ENCODE measurements at places on chromosomes 5 and 9.
A peak's percentile ranks its signal among the peaks of the same experiment; 100 is the strongest.

DNA sequence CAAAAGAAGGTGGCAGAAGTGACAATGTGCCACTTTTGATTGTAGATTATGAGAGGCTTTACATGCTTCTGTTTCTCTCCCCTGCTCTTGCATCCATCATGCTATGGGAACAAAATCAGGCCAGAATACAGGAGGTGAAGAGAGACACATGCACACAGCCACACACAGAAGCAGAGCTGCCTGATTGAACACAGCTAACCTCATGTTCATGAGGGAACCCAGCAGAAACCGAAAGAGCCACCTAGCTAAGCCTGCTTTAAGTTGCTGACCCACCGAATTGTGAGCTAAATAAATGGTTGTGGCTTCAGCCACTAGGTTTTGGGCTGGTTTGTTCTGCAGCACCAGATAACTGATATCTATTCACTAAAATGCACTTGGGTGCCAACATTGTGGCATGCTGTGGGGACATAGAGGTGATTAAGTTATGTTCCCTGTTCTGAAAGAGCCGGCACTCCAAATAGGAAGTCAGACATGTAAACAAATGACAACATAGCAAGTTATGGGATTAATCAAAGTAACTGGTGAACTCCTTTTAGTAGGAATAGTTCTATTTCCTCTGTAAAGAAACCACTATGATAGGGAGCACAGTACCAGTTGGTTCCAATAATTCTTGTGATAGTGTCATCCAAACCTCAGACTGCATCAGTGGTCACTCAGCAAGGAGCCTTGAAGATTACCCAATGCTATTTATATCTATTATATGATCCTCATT, 93.6 kb upstream of the TNC start:
- DNase-seq: no peak

GRCh38 chr9:88828018-88828417, 163.2 kb upstream of the S1PR3 start:
- DNase-seq: no peak

DNA sequence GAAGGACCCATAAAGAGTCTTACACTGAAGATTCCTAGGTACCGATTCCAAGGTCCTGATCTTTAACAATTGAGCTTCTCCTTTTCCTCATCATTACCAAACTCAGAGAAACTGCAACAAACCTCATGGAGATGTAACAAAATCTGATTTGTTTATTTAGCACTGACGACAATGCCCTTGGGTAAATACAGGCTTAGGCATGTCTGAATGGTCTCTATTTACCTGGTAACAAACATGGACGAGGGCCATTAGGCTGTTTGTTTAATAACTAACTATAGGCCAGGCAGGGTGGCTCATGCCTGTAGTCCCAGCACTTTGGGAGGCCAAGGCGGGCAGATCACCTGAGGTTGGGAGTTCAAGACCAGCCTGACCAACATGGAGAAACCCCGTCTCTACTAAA, 333.3 kb downstream of the AGTPBP1 start:
- no peak for DNase-seq

DNA sequence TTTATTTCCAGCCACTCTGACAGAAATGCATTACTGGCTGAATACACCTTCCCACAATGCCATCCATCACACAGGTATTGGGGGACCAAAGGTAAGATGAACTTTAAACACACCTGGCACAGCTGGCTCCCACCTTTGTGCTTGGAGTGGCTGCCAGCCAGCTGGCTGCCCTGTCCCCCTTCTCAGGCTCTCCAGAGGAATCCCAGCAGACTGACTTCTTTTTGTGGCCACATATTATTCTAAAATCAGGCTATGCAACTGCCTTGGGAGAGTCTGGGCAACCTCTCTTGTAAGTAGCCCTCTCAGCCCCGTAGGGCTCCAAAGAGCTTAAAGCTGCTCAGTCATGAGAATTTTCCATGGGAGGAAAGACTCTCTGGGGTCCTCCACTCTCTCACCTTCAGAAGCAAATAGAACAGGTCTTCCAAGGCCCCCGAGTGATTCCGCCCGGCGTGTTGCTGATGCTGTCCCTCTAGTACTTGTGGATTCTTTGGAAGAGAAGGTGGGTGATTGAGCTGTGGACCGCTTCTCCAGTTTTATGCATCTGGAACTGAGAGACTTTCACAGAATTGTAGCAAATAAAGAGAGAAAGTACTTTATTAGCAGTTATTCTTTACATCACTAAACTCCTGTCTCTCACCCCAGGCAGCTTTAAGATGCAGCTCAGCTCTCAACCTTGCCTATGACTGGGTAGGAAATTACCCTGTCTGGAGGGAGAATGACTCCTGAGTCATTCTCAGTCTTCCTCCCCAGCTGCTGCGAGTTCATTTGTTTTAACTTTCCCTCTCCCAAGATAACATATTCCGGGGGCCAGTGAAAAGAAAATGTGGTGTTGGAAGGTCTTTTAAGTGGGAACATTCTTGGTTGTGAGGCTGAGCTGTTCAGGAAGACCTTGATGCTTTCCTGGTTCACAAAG, 159.4 kb upstream of the PITX1 start:
- no peak for DNase-seq

- no peak for DNase-seq
These were observed 19.2 kb downstream of the DOCK2 start for GRCh38 chr5:169656125-169656901.

GRCh38 chr9:88502552-88503034, 32.4 kb upstream of the NXNL2 start:
- no peak for DNase-seq

- no peak for DNase-seq
These were observed 129.2 kb upstream of the ADRA1B start for GRCh38 chr5:159786901-159787691.

DNA sequence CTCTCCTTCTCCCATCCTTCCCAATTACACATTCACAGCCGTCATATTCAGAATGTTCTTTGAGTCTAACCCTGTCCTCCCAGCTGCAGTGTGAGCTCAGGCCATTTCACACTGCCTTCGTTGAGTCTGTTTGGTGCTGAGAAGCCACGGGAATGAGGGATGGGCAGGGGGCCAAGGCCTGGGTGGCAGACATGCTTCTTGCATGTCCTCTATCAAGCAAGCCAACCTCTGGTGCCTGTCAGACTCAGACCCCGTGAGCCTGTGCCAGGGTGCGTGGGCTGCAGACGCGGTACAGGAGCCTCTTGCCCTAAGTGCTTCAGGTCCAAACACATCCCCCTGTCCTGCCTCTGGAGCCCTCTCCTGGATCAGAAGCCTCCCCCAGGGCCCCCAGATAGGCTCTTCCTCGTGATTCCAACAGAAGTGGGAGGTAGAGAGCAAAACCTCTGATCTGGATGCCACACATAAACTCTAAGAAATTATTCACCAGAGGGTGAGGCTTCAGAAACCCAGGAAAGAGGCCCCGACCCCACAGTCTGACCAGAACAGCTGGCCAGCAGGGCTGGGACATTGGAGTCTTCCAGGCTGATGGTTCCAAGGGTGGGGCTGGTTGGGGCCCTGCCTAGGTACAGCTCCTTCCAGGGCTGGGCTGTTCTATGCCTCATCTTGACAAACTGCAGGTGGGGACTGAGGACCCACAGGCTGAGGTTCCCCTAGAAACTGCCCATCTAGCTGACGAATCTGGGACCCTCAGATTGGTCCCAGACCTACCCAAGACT, 46.7 kb upstream of the CDKN2AIPNL start:
- DNase-seq: no peak

- DNase-seq: no peak
These were observed 57.4 kb downstream of the LHFPL2 start for GRCh38 chr5:78591138-78591612.

- DNase-seq: no peak
These were observed 136.7 kb upstream of the PJA2 start for GRCh38 chr5:109546461-109546860.

DNA sequence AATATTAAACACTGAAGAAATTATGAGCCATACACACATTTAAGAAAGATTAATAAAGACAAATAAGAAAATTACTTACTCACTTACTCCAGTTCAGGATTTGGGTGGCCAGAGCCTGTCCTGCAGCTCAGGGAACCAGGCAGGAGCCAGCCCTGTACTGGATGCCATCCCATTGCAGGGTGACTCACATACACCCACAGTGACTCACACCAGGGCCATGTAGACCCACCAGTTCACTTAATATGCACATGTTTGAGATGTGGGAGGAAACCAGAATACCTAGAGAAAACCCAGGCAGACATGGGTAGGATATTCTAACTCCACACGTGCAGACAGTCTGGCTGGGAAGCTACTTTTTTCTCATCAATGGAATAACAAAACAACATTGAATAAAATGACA, 49.6 kb upstream of the ADRB2 start:
- DNase-seq: no peak

DNA sequence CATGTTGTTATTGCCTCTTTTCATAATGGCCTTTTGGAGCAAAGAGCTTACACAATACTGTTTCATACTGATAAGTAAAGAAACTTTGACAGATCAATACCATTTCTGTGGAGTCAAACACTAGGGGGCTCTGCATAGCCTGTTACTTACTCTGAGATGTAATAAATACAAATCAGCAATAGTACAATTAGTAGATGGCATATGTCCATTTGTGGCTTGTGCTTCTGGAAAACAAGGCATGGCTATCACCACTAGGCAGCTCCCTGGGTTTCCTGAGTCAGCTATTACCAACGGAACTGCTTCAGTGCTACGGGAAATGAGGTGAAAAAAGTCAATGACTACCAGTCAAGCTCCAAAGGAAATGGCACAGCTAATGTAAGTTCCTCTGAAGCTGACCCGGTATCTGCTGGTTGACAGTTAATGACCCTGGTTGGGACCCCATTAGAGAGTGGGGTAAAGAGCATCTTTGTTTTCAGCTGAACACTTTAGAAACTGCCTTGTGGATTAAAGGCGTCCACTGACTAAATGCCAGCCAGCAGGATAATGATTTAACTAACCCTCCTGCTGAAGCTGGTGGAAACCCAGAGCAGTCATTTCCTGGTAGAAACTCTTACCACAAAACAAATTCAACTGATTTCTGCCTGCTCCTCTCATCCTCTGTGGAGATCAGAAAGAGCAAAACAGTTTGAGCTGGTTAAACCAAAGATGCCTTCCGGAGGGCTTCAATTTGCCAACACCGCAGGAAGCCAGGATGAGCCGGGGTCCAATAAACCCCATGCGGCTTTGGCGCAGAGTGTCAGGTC, 69.0 kb upstream of the FAM169A start:
- peak; percentile 38 for DNase-seq

DNA sequence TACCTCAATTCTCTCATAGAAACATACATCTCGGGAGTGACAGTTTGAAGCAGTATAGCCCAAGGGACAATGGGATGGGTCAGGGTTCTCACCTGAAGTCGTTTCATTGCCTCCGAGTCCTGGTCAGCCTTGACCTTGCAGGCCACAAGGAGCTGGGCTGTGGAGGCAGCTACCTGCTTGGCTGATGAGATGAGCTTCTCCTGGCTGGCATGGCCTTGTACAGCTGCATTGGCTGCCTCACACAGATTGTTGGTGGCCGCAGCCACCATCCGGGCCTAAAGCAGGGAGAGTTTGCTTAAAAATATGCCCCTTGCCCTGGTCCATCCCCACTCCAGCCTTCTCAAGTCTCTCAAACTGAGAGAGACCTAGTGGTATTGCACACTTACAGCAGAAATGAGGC, 8.5 kb upstream of the TPM2 start:
- no peak for DNase-seq

- no peak for DNase-seq
These were observed 358.3 kb upstream of the IRX1 start for GRCh38 chr5:3237276-3237868.

- DNase-seq: no peak
These were observed 5.3 kb upstream of the GPR21 start for GRCh38 chr9:123028136-123028535.

DNA sequence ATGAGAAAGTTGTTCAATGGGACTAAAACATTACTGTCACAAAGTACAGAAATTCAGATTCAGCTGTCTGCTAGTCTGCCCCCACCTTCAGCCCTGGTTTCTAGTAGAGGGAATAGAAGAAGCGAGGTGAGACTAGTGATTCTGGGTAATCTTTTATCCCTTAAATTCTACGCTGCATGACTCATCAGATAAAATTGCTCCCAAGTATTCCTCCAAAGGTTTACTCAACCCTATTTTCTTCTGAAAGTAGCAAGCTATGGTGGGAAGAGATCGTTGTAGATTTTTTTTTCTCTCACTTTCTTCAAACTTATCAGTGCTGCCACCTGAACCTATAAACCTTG, 318.9 kb upstream of the RIOK2 start:
- DNase-seq: no peak

DNA sequence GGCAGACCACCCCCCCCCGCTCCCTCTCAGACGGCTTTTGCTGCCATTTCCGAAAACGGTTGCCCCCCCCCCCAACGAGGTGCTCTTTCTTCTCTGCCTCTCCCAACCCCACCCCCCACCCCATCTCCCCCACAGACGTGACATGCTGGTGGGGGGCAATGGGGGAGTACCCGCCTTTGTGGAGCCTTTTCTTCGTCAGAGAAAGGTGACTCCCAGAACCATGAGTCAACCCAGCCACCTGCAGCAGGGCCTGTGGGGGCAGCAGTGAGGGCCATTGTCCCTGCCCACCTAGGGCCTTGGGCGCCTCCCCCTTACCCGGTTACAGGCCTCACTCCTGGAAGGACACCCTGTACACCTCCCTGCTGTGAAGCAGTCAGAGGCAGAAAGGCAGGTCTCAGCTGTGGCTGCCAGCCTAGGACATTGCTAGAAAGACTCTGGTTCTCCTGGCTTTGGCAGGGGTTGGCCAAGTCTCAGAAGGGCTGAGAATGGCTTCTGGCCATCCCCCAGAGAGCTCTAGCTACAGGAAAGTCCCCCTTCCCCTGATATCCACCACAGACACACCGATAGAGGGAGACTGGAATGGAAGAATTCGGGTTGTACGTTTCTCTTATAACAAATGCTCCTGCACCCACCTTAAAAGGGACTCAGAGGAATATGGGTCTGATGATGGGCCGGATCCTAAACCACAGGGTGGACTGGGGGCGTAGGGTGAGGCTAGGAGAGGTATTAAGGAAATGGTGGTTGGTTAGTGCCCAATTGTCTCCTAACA, 2.2 kb downstream of the DNAJB5 start:
- DNase-seq: no peak

DNA sequence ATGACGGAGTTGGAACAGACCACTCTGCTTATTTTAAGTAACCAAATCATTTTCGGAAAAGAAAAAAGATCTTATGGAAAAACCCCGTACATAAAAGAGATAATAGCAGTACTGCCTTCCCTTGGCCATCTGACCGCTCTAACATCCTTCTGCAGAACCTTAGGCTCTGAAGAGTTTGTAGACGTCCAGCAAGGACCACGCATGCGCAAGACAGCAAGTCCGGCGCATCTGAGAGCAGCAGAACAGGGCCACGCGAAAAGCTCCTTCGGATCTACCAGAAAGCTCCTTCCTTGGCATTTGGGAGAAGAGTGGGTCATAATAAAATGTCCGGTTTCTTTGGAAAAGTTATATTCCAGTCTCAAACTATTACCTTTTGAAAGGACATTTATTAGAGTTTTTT, 26.8 kb downstream of the PAX5 start:
- DNase-seq: no peak

DNA sequence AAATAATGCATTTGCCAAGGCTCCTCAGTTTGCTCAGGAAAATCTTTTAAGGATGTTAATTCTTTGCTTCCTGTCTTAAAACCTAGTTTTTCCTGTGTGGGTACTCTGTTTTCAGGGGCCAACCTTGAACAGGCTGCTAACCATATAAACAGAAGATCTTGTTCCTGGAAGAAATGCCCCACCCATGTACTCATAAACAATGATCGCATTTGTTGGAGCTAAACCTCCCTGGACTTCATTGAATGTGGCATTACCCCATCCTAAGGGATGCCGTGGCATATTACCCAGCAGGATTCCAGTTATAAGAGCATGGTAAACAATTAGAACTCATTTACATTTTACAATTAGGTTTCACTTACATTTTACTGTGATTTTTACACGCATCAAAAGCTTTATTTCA, 436.0 kb downstream of the ZNF608 start:
- no peak for DNase-seq
